DMS79 (cell line): ENCODE measurements at places on chromosomes 5 and 9.

- DNase-seq, result no peak
Observed at GRCh38 chr5:150288361-150288760, 1.2 kb downstream of the CAMK2A start.

- DNase-seq, result no peak
Observed at GRCh38 chr9:35618325-35618727, at the start of gene CD72. Gene CD72 (minus strand): TSS chr9:35618413. CDS start chr9:35618303, 110 bp downstream.

GRCh38 chr5:61215996-61216395 is 53.7 kb upstream of the SMIM15 start:
- DNase-seq, result no peak

DNA sequence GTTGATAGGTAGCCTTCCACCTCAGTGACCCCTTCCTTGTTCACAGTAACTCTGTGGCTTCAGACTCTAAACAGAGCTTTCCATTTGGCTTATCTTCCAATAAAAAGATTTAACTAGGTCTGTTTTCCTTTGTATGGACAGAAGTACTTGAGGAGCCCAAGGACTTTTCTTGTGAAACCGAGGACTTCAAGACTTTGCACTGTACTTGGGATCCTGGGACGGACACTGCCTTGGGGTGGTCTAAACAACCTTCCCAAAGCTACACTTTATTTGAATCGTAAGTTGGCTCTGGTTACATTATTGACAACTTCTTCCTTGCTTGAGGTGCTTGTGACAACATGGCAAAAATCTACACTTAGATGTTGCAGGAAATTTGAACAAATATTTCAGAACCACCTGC is 39.4 kb downstream of the OSMR start:
- no peak for DNase-seq

DNA sequence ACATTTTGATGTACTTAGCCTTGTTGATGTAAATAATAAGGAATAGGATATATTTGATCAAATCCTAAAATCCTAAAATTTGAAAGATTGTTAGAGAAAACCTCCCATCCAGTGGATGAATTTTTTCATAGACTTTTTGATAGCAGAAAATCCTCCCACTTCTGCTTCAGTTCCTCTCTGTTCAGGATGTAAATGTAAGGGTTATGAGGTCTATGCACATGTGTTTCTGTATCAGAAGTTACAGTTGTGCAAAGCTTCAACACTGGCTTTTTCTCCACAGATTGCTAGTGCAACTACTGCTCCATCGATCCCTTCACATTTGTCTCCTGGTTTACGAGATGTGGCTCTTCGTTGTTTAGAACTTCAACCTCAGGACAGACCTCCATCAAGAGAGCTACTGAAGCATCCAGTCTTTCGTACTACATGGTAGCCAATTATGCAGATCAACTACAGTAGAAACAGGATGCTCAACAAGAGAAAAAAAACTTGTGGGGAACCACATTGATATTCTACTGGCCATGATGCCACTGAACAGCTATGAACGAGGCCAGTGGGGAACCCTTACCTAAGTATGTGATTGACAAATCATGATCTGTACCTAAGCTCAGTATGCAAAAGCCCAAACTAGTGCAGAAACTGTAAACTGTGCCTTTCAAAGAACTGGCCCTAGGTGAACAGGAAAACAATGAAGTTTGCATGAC is 16.0 kb upstream of the SETD9 start:
- no peak for DNase-seq

- DNase-seq, result no peak
Observed at GRCh38 chr5:76177978-76178377, 94.8 kb downstream of the SV2C start.

DNA sequence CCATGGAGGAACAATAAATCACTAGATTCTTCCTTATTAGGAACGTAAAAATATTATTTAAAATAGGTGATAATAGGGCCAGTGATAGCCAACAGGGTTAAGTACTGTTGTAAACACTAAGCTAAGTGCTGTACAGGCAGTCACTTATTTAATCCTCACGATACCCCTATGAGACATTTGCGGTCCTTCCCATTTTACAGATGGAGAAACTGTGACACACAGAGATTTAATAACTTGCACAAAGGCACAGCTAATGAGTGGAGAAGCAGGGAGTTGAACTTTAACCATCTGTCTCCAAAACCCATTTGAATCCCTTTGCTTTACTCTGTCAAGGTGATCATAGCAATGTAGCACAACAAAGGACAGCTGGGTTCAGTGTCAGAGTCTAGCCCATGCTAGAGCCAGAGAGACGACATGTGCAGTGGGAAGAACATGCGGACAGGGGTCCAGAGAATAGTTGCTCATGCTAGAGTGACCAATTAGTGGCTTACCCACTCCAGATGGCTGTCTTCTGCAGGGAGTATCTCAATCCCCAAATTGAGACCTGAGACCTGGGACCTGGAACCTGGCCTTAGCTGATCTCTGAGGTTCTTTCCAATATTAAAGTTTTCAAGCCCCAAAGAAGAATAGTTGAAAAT is 28.9 kb downstream of the STXBP1 start:
- no peak for DNase-seq
